CD4-positive, alpha-beta T cell treated with Interleukin-4 for 1 hour (primary cell): ENCODE measurements at places on chromosomes 16 and 17.

DNA sequence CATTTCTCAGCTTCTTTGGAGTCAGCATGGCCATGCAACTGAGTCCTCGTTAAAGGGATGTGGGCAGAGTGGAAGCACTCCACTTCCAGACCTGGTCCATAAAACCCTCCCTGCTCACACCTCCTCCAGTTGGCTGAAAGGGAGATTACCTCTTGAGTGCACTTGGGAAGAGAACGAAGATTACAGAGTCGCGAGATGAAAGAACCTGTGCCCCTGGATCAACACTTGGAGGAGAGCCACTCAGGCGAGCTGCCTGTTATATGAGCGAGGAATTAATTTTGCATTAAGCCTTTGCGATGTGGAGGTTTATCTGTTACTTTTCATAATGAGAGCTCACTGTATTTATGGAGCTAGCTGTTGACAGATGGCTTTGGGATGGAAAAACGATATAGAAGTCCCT lies 147.9 kb downstream of the MAF start:
- no peak for DNase-seq

DNA sequence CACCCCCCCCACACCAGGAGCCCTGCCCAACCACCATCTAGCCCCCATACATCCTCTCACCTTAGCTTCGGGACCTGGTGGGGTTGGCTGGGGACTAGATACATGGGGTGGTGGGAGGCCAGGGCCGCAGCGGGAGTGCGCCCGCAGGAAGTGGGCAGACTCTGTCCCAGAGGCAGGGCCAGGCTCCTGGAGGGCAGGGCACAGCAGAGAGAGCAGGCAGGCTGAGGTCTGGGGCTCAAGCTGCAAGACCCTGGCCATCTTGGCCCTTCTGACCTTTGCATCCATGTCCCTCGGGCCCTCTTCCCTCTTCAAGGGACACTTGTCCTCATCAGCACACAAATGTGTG lies 2.7 kb downstream of the ENKD1 start:
- DNase-seq: no peak

- no peak for DNase-seq
Observed at GRCh38 chr17:30005709-30006320, 64.4 kb downstream of the EFCAB5 start.

DNA sequence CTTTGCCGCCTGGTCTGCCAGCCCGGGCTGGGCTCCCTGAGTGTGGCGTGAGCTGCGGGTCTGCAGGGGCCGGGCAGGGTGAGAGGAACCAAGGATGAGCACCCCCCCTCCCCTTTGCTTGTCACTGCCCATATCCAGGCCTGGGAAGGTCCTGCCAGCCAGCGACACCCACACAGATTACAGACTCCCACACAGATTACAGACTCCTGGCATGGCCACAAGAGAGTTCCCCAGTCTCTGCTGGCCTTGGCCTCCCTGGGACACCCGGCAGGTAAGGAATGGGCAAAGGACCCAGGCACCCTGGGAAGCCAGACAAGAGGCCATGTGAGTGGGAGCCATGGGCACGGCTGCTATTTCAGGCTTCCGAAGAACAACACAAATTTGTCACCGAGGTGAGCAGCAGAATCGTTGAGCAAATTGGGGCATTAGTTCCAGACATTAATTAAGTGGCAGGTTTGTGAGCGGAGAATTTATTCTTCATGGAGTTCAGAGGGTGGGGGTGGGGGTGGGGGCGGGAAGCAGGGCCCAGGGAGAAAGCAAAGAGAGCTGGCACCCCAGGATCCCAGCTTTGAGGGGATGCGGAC lies 41.4 kb downstream of the SRCIN1 start:
- DNase-seq: no peak

GRCh38 chr17:2957631-2958286 lies 105.6 kb downstream of the OR1D5 start:
- no peak for DNase-seq

DNA sequence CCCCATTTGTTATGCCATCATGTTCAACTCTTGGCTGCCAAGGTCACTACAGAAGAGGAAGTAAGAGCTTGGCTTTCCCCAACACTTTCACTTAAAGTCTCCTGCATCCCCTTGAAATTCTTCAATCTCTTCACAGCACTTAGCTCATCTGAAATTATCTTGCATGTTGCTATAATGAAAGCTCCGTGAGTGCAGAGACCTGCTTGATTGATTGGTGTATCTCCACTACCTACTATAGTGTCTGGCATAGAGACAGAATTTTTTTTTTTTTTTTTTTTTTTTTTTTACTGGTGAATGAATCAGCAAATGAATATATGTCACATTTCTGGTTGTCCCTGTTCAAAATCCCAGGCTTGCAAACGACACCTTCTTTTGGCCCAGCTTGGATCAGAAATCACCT lies 1.9 kb upstream of the SDR42E1 start:
- no peak for DNase-seq

GRCh38 chr16:46974352-46974751 lies 878 bp upstream of the DNAJA2 start:
- DNase-seq: peak; percentile 18
